ENCODE measurements at places on chromosomes 7 and 10.

GRCh38 chr7:45311597-45311996 lies 154.0 kb downstream of the RAMP3 start:
- no peak for DNase-seq

- DNase-seq = no peak
Observed at GRCh38 chr7:45662540-45663166, 88.5 kb downstream of the ADCY1 start.

GRCh38 chr7:47418601-47419309 lies 163.2 kb downstream of the TNS3 start:
- no peak for DNase-seq

DNA sequence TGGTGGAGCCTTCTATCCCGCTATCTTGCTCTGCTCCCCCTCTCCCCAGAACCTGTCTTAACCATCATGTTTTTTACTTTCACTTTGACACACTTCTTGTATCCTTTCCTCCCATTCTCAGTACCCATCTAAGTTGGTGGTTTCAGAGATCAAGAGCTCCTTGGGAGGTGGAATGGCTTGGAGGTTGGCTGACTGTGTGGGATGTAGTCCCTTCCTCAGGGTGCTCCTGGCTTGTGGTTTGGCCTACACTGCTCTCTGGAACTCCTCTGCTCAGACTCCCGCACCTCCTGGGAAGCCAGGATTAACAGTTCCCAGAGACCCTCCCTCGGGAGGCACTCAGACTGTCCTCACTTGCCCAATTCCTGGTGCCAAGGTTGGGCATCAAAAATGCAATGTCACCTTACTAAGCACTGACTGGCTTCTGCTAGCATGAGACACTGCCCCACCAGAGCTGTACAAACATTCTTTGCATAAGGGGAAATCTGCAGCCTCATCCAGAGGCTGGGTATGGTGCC lies 93.1 kb upstream of the NAMPT start:
- no peak for DNase-seq

DNA sequence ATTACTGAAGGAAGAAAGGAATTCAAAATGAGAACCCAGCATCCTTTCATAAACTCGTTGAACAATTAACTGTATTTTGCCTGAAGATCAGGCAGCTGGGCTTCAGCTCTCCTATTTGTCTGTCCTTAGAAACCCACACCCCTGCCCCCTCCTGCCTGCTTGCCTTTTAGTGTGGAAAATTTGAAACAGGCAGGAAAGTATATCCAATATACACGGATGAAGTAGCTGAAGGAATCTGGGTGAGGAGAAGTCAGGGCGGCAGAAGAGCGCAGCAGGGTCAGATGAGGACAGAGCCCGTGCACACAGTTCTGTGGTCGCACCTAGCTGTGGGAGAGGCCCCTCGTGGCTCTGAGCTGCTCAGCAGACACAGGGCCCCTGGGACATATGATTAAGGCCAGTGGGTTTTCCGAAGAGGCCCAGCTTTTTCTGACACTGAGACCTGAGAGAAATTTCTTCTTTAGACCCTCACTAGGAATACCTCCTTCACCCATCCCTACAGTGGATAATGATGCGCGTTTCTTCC lies 87.9 kb downstream of the ACTR3B start:
- no peak for DNase-seq

DNA sequence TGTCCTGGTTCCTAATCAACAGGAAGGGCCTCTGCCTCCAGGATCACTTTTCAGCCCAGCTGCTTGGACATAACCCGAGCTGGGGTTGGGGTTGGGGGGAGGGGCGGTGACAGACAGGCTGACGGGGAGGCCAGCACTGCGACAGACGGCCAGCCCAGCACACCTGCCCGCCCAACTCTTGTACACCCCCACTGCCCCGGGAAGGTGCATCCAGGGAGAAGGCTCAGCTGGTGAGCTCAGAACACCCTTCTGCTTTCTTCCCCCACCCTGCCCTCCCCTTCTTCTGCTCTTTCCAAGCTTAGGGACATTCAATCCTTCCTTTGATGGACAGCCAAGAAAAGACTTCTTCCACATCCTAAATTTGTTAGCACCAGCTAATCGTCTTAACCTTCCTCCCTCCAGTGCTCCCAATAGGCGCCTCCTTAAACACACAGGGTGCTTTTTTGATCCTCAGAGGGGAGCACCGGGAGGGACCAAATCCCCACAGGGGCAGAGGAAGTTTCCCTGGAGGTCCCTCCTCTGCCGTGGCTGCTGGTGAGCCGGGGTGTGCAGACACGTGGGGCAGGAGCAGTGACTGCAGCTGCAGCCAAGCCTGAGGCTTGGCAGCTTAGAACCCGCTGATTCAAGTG lies 44.7 kb downstream of the COL13A1 start:
- DNase-seq = no peak

DNA sequence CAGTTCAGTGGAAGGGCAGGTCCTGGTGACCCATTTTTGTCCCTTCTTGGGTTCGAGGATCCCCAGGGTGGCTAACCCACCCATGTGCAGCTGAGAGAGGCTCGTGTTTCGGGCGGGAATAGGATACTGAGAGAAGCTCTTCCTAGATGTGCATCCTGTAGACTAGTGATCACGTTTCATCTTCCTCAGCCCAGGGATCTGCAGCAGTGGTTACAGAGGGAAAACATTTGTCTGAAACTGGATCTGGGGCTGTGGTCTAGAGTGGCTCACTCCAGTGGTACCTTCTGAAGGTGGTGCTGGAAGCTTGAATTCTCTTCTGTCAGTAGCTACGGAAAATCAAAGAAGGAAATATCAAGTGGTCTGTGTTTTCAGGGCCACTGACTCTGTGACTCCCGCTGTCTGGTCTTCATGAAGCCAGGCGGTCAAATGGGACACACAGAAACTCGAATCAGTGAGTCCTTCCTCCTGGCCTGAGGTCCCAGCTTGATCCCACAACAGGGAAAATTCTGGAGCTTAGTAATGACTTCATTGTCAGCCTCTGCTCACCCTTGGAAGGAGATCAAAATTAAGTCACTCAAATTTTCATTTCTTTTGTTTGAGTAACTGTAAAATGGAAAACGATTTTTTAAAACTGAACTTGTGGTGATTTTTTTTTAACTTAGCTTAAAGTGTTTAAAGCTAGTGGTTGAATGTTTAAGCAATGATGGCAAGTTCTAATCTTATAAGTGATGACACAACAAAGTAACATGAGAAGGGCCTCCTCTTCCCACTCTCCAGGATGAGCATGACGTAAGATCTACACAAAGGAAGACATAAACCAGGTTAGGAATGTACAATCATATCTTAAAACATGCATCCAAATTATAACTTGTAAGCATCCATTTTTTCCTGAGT lies 469.3 kb upstream of the KLF6 start:
- no peak for DNase-seq

GRCh38 chr7:5339955-5340354 lies 57.2 kb downstream of the SLC29A4 start:
- DNase-seq = no peak

Data from SW 1271 (cell line).